ENCODE measurements at places on chromosomes 5 and 9.

DNA sequence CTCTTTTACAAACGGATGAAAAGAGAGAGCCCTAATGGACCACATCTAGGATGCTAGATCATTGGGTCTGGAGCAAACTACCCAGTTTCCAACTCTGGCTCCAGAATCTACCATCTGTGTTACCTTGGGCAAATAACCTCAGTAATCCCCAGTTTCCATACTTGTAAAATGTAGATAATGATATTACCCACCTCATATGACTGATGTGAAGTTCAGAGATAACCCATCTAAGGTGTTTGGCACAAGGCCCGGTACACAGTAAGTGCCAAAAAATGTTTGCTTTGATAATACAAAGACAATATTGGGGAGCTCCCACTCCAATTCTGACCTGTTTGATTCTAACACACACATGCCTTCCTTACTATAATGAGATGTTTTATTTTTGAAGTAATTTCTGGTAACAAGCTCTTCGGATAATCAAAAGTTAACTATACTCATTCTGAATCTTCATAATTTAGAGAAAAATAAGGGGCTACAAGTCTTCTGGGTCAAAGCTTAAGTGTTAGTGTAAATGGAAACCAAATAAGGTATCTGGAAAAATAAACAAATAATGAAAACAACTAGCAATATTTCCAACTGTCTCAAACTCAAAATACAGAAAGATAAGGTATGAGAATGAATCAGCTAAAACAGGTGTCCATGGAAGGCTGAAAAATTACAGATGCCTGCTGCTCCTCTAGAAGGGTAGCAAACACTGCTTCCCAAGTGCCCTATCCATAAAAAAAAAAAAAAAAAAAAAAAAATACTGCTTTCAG, 30.4 kb downstream of the ELL2 start:
- no peak for DNase-seq

DNA sequence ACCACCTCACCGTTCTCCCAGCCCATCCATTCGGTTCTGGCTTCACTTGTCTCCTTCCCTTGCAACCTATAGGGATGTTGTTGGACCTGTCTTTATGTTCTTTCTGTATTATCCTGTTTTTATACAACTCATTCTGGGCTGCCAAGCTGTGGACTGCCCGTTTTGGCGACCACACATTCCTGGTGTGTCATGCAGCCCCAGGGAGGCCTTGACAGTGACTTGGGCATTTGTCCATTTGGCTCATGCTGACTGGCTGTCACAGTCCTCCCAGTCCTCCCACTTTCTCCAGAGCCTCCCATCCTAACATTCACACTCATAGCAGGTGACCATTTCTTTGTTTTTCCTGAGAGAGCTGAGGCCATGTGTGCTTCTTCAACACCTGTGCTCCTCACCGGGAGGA, 136.4 kb downstream of the SLF1 start:
- DNase-seq: no peak

DNA sequence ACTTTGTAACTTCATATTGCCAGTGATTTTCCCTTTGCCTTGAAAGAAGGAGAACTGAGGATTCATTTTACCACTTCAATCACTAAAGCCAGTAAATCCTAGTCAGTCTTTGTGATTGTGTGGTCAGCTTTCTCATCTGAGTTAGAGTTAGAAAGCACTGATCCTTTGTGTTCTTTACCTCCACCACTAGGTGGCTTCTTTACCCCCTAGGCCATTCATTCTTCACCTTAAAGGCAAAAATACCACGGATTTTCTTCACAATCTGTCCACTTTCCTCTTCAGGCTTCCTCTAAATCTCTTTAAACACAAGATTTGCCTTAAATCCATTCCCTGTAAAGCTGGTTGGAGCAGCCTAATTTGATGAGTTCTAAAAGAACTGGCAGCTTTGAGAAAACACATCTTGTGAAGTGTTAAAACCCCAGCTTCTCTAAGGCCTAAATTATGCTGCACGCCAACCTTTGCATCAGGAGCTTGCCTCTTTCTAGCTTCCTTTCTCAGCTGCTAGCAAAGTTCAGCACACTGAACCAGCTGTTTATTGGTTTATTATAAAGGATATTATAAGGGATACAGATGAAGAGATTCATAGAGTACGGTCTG, 20.4 kb downstream of the BDP1 start:
- DNase-seq: peak; percentile 22

DNA sequence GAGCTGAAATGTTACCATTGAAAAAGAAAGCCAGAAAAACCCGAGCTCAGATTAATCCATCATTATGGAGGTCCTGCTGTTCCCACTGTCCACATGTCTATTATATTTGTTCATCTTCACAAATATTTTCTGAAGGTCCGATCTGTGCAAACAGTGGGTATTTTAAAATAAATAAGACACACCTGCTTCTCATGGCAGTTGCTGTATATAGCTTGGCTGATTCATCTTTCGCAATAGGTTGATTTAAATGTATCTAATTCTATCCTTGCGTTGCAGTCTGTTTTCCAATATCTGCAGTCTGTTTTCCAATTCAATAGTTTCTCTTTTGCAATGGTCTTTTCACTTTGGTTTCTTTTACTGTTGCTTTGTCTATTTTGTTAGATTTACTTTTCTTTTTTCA, 87.4 kb upstream of the PCA3 start:
- no peak for DNase-seq

DNA sequence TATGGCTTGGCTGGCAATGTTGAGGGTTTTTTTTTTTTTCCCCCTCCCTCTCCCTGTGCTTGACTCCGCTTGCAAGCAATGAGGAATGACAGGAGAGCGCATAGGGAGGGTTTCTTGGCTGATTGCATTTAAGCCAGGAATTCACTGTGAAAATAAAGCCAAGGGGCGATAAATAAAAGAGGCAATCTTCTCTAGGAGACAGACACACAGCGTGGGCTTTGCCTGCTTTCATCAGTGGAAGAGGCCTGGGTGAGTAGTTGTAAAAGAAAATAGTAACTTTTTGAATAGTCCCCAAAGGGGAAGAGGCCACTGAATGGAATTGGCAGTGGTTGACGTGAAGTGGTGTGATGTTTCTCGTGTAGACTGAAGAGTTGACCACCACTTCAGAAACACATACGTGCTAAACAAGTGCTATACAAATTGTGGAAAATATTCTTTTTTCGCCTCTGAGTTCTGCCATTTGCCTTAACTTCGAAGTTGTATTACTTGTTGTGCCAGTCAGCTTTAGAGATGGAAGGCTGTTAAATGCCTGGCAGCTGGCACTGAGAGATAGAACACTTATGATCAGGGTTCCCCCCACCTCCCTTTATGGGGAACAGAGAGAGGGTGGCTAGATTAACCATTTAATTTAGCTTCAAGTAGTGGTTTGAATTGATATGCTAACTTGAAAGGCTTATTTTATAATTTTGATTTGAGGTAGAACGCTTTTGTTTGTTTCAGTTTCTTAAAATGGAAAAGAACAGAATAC, 3.0 kb downstream of the ZSWIM6 start:
- DNase-seq: no peak

- no peak for DNase-seq
Measured at GRCh38 chr5:148974642-148975327, 88.1 kb downstream of the SH3TC2 start.
